ENCODE measurements at places on chromosomes 1 and 21. TPM values are rescaled to one million over a fixed set of nuclear protein-coding genes. Genes with fewer than 3 reads are reported as not detected.
A peak's percentile ranks its signal among the peaks of the same experiment; 100 is the strongest.

GRCh38 chr1:185467122-185467521, 150.1 kb upstream of the IVNS1ABP start:
- no peak for DNase-seq

DNA sequence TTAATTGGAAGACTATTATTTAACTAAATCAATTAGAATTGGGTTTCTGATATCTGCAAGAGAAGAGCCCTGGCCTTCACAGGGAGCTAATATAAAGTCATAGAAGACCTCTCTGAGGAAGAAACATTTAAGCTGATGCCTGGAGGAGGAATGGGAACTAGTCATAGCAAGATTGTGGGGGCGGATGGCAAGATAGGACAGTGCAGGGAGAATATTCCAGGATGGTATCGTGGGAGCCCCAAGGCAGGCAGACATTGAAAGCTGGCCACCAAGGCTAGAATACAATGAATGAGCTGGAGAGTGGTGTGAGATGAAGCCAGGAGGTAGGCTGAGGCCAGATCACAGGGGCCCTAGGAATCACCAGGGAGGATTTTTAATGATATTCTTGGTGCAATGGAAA, 20.8 kb upstream of the MYSM1 start:
- no peak for DNase-seq

GRCh38 chr1:219324629-219325367, 151.1 kb downstream of the LYPLAL1 start:
- no peak for DNase-seq

DNA sequence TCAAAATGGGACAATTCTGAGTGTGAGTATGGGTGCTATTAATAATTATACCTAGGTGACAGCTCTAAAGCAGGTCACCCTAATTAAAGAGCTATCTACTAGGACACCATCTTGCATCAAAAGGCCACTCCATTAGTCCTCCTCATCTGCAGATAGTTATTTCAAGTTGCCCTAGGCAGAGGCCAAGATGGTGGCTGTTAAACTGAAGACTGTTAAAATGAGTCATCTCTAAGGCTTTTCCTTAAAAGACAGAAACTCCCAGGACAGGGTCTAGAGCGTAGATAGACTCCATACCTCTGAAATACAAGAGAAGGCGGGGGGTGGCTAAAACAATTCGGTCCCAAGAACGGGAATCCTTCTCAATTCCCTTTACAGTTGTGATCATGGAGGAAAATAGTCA, 4.5 kb upstream of the ZNF697 start:
- DNase-seq, result no peak

SCNM1 gene
- 28.1 TPM for total RNA-seq

- DNase-seq, result peak; percentile 79
Measured at GRCh38 chr1:16012590-16013219, 5.1 kb downstream of the HSPB7 start.

DNA sequence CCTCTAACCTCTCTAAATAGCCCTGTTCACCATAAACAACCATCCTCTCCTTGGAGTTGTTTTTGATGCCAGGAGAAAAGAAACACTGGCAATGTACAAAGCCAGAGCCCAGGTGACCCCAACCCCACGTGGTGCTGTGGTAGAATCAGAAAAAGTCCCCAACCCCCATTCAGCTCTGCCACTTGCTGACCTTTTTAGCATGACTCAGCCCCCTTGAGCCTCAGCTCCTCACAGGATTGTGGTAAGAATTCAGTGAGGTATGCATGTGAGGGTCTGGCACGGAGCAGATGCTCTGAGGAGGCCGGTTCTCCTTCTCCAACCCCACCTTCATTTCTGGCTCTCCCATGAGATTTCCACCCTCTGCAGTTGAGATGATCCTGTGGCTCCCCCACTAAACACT, 11.1 kb upstream of the CHI3L1 start:
- no peak for DNase-seq

S100A7A gene
- not detected for total RNA-seq

GRCh38 chr1:216173376-216173995, 249.8 kb downstream of the USH2A start:
- no peak for DNase-seq

TPTE gene
- not detected for total RNA-seq

HPDL gene
- total RNA-seq, result 7.4 TPM

Data from mucosa of descending colon (tissue), 3 donors.